ENCODE measurements at places on chromosomes 1 and 21.

GRCh38 chr1:154822717-154823116, 47.4 kb downstream of the KCNN3 start:
- H3K4me1 ChIP-seq: peaks cover 20% of the 10 kb centered on the region
- no peak overlapping the region for H3K4me3 ChIP-seq
- H3K27me3 ChIP-seq: no peaks in the 10 kb centered on the region
- no peak for DNase-seq

GRCh38 chr1:20660363-20660762, 806 bp downstream of the DDOST start:
- no peaks in the 10 kb centered on the region for H3K36me3 ChIP-seq
- peaks cover 8% of the 10 kb centered on the region for H3K4me1 ChIP-seq
- H3K27me3 ChIP-seq: no peaks in the 10 kb centered on the region

DNA sequence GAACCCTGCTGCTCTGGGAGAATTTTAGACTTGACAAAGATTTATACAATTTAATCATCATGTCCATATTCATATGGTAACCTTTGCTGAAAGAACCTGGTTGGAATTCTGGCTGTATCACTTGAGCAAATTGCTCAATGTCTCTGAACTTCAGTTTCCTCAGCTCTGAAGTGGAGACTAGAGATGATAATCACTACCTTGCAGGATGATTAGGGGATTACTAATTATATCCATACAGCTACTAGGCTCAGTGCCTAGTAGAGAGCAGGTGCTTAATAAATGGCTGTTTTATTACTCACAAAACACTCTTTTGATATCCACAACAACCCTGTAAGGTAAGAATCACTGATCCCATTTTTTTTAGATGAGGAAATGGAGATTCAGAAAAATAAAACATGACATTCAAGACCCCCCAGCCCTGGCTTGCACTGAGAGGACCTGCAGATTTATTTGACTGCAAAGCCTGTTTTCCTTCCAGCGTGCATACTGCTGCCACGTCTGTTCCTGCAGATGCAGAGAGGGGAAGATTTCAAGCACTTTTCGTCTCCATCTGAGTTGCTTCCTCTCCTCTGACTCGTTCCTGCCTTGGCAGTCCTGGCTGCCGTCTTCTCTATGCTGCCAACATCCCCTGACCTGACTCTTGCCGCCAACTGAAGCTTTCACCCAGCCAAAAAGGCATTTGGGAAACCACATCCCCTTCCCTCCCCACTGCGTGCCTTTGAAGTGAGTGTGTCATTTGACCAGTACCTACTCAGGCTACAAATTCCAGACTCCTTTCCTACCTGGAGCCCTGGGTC, 203.0 kb downstream of the PLPP3 start:
- peak; percentile 34 for DNase-seq
- no peak overlapping the region for H3K27ac ChIP-seq
- no peak overlapping the region for H3K4me3 ChIP-seq
- no peaks in the 10 kb centered on the region for H3K27me3 ChIP-seq
- H3K36me3 ChIP-seq: no peaks in the 10 kb centered on the region

GRCh38 chr1:188425687-188426086, 1596.9 kb downstream of the PLA2G4A start:
- no peaks in the 10 kb centered on the region for H3K27me3 ChIP-seq
- no peak overlapping the region for H3K4me3 ChIP-seq
- H3K4me1 ChIP-seq: no peaks in the 10 kb centered on the region
- H3K36me3 ChIP-seq: no peaks in the 10 kb centered on the region
- no peak for DNase-seq

DNA sequence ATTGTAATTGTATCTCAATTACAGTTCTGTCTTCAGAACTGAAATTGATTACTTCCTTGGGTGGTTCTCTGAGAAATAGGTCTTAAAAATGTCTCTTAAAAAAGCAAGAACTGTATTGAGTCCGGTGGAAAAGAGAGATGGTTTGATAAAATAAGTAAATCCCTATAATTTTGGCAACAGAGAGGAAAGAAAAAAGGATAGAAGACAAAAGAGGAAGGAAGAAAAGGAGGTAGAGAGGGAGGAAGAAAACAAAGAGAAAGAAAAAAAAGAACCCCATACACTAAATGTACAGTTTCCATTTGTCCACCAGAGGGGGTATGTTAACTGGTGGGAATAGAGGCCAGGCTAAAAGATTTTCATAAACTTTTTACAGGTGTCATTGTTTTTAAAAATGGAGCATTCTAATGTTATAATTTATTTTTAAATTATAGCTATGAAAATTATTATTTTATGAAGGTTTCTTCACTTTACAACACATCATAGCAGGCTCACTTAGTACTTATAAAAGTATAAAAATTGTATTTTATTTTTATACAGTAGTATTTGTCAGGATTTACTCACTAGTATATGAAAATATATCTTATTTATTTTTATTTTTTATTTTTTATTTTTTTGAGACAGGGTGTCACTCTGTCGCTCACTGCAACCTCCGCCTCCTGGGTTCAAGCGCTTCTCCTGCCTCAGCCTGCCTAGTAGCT, 2.1 kb upstream of the UBE2T start:
- DNase-seq: peak; percentile 66
- H3K27ac ChIP-seq: no peak overlapping the region
- no peak overlapping the region for H3K4me3 ChIP-seq
- H3K4me1 ChIP-seq: peaks cover 3% of the 10 kb centered on the region
- H3K27me3 ChIP-seq: no peaks in the 10 kb centered on the region

DNA sequence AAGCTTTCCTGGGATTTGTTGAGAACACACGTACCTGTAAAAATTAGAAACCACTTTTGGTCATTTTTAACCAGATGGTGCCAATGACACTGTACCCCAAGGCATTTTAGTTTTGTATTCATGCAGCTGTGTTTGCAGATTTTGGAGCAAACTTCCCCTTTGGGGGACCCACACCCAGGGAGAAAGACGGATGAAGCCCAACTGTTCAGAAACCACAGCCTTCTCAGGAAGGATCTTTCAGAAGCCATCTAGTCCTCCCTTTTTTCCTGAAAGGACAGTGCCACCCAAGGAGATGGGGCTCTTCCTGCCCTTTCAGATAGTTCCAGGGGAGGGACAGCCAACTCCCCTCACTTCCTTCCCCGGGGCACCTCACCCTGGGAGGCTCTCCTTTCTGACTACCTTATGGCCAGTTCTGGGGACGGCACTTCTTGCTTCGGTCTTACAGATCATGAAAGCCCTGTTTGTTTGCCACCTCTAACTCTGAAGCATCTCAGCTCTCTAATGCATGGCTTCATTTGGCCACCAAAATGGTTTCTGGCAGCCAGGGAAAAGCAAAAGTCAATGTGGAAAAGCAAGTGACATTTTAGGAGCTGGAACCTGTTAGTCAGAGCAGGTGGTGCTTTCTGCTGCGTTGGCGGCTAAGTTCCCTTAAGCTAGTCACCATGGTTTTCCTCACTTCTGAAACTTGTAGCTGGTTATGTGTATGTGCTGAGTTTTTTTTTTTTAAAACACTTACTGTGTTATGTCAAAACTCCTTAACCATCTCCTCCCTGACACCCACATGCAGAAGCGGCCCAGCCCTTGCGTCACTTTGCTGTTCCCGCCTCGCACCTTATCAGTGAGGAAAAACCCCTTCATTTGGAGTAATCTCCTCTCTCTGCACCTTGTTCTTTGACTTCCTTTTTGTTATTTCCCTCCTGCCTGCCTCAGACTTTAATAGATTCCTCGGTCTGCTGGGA, 10.1 kb downstream of the TMCC2 start:
- H3K36me3 ChIP-seq: no peaks in the 10 kb centered on the region
- no peaks in the 10 kb centered on the region for H3K27me3 ChIP-seq
- no peaks in the 10 kb centered on the region for H3K4me1 ChIP-seq
- no peak overlapping the region for H3K27ac ChIP-seq
- H3K4me3 ChIP-seq: no peak overlapping the region

DNA sequence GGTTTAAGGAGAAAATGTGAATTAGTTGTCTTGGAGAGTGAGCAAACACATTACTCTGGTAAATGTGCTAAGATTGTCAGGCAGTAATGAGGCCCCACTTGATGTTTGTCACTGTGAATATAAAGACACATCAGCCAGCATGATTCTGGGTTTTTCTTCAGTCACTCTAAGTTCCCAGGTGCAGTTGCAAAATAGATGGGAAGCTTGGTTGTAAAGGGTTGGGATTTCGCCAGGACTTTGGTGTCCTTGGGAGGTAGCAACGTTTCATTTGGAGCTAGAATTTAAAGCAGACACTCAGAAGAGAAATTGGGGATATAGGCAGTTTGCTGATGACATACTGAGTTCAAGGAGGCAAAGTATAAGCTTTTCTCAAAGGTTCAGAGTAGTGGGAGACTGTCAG, 154.3 kb downstream of the MAST2 start:
- no peak overlapping the region for H3K4me3 ChIP-seq
- no peak overlapping the region for H3K27ac ChIP-seq
- DNase-seq: no peak
- H3K4me1 ChIP-seq: peaks cover 19% of the 10 kb centered on the region

DNA sequence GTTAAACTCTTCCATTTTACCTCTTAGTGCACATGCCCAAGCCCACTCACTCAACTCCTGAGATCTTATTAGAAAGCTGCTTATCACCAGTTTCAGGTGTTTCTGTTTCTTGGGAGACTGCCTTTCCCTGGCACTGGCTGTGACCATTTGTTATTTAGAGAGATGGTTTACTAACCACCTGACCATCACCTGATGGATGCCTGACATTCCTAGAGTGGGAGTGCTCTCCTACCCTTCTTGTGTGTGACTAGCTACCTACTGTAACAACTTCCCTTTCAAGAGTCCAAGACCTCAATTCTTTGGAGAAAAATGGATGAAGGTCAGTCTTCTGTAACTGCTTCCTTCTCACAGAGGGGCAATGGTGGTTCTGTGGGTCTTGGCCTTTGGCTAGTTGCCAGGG, 755.2 kb upstream of the ADAMTS5 start:
- no peaks in the 10 kb centered on the region for H3K27me3 ChIP-seq
- no peak for DNase-seq
- H3K4me3 ChIP-seq: no peak overlapping the region
- no peaks in the 10 kb centered on the region for H3K36me3 ChIP-seq
- no peaks in the 10 kb centered on the region for H3K4me1 ChIP-seq

DNA sequence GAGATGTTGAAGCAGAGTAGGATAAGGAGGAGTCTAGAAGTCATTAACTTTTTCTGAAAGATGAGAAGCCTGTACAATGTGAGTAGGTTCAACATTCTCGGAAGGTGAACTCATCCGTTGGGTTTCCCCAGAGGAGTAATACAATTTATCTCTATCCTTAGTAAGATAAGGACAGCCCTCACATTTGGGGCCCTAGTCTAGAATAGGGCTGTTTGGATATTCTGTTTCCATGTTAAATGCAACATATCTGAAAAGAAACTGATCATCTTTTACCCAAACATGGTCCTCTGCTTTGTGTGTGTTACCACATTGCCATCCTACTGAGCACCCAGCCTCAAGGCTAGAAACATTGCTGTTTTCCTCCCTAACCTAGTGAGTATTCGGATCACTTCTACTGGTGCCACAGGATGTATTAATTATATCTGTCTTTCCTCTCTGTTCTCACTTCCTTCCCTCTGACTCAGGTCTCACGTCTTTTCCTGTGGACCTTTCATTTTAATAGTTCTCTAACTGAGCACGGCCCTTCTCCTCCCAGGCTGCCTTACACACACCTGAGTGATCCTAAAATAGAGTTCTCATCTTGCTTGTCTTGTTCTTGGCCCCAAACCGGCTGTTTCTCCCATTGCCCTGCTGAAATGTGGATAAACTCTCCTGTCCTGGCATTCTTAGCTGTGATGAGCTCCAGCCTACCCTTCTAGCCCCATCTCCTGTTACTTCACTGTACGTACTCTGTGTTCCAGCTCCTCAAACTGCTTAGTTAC, 91.7 kb downstream of the CDC14A start:
- no peak overlapping the region for H3K4me3 ChIP-seq
- no peak for DNase-seq
- no peaks in the 10 kb centered on the region for H3K36me3 ChIP-seq

Data from neural progenitor cell (in vitro differentiated cells).